ENCODE measurements at places on chromosomes 7 and 10. TPM values are rescaled to one million over a fixed set of nuclear protein-coding genes. Genes with fewer than 3 reads are reported as not detected.

DNA sequence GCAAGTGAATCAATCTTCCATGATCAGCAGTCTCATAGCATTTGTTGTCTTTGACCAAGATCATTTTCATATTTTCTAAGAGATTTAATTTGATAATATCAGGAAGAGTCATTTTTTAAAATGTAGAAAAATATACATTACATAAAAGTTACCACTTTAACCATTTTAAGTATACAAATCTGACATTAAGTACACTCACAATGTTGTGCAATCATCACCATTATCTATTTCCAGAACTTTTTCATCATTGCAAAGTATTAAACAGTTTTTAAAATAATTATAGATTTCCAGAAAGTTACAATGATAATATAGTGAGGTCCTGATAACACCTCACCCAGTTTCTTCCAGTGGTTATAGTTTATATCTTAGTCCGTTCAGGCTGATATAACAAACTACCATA lies 222.5 kb upstream of the RHOBTB1 start:
- H3K27ac ChIP-seq: no peak overlapping the region
- DNase-seq: no peak
- no peak overlapping the region for H3K4me3 ChIP-seq
- no peaks in the 10 kb centered on the region for H3K36me3 ChIP-seq

TMEM209 gene
- total RNA-seq: 55.0 TPM

- peaks cover 2% of the 10 kb centered on the region for H3K27me3 ChIP-seq
- no peak overlapping the region for H3K4me3 ChIP-seq
- H3K36me3 ChIP-seq: no peaks in the 10 kb centered on the region
- DNase-seq: no peak
- H3K27ac ChIP-seq: no peak overlapping the region
- peaks cover 10% of the 10 kb centered on the region for H3K4me1 ChIP-seq
These were observed 321.2 kb downstream of the DNAJB6 start for GRCh38 chr7:157657741-157658740.

NEUROD6 gene
- total RNA-seq: not detected

- no peak for DNase-seq
- H3K36me3 ChIP-seq: no peaks in the 10 kb centered on the region
- no peak overlapping the region for H3K4me3 ChIP-seq
- H3K27me3 ChIP-seq: no peaks in the 10 kb centered on the region
- H3K27ac ChIP-seq: no peak overlapping the region
These were observed 118.5 kb downstream of the GLRX3 start for GRCh38 chr10:130254662-130255061.

GRCh38 chr10:59523851-59524250 lies 161.5 kb upstream of the FAM13C start:
- DNase-seq: no peak
- no peaks in the 10 kb centered on the region for H3K27me3 ChIP-seq
- H3K36me3 ChIP-seq: no peaks in the 10 kb centered on the region
- H3K4me3 ChIP-seq: no peak overlapping the region

OAT gene
- 37.9 TPM for total RNA-seq

- no peak overlapping the region for H3K27ac ChIP-seq
- peak; percentile 16 for DNase-seq
- no peaks in the 10 kb centered on the region for H3K36me3 ChIP-seq
These were observed 72.0 kb upstream of the TES start for GRCh38 chr7:116138202-116138801.

DNA sequence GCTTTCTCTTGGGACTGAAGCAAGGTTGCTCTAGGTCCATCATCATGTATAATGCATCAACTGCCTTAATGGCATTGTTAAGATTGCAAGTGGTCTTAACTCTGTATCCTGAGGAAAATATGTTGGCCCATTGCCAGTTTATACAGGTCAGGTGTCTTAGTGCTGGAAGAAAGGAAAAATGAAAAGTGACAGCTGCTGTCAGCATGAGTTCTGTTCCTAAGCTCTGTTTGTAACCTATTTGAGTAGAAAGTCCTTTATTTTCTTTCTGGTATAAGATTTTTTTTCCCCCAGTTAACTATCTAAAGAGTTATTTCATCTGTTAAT lies 127.2 kb downstream of the SRI start:
- no peaks in the 10 kb centered on the region for H3K4me1 ChIP-seq
- DNase-seq: no peak
- no peak overlapping the region for H3K4me3 ChIP-seq

GRCh38 chr7:134942690-134943466 lies 43.4 kb upstream of the AGBL3 start:
- H3K27ac ChIP-seq: no peak overlapping the region
- peaks cover 6% of the 10 kb centered on the region for H3K4me1 ChIP-seq
- no peak for DNase-seq
- no peak overlapping the region for H3K4me3 ChIP-seq

DNA sequence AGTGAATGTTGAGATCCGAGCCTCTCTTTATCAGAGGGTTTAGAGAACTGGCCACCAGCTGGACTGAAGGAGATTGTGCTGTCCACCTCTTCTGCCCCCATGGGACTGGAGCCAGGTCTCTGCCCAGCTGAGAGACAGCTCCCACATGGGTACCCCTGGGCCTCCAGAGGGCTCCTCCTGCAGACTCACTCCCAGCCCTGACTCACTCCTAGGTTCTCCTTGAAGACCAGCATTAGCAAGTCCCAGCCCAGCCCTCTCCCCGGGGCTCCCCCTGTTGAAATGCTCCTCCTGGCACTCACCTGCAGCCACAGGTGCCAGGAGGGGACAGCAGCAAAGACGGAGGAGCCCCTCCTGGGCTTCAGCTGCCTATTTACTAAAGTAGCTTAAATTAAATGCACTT lies 126.9 kb downstream of the CXCL12 start:
- no peak overlapping the region for H3K4me3 ChIP-seq
- DNase-seq: no peak
- no peaks in the 10 kb centered on the region for H3K27me3 ChIP-seq
- H3K27ac ChIP-seq: no peak overlapping the region

- no peaks in the 10 kb centered on the region for H3K36me3 ChIP-seq
- no peak overlapping the region for H3K4me3 ChIP-seq
- DNase-seq: no peak
- no peak overlapping the region for H3K27ac ChIP-seq
- no peaks in the 10 kb centered on the region for H3K4me1 ChIP-seq
These were observed 135.1 kb downstream of the NPY start for GRCh38 chr7:24419077-24419476.

AKR1C4 gene
- not detected for total RNA-seq

- no peak for DNase-seq
- H3K4me1 ChIP-seq: no peaks in the 10 kb centered on the region
- no peaks in the 10 kb centered on the region for H3K27me3 ChIP-seq
- H3K4me3 ChIP-seq: no peak overlapping the region
- no peak overlapping the region for H3K27ac ChIP-seq
- no peaks in the 10 kb centered on the region for H3K36me3 ChIP-seq
These were observed 60.9 kb downstream of the CSGALNACT2 start for GRCh38 chr10:43199088-43199683.

DNA sequence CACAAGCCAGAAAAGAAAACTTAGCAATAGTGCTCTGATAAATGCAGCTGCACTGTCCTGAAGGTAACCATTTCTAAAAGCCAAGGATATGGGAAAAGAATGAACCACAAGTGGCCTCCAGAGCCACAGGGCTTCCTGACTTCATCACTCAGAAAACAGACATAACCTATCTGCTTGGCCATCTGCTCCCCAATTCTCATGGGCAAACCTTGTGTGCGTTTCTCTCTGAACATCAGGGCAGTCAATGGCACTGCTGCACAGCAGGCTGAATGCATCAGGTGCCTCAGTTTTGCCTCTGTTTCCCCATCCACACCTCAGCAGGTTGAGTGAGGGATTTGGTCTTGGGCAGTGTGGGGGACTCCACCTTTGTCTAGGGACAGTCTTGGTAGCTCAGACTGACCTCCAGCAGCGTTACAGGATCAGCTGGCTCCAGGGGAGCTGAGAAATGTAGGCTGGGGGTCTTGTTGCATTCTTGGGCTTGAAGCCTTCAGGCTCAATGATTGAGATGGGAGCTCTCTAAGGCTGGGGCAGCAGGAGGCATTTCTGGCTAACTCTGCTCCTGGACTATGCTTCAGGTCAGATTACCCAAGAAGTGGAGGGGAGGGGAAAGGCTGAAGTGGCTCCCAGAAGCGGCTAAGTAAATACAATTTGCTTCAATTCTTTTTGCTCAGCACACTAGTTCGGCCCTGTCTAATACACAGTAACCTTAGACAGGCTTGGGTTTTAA lies 23.6 kb upstream of the PDLIM1 start:
- no peak overlapping the region for H3K27ac ChIP-seq
- H3K4me3 ChIP-seq: no peak overlapping the region
- H3K27me3 ChIP-seq: peaks cover 5% of the 10 kb centered on the region
- no peaks in the 10 kb centered on the region for H3K36me3 ChIP-seq
- H3K4me1 ChIP-seq: peaks cover 11% of the 10 kb centered on the region

- H3K36me3 ChIP-seq: peaks cover 40% of the 10 kb centered on the region
- H3K27ac ChIP-seq: no peak overlapping the region
- H3K4me1 ChIP-seq: peaks cover 66% of the 10 kb centered on the region
- no peaks in the 10 kb centered on the region for H3K27me3 ChIP-seq
- H3K4me3 ChIP-seq: no peak overlapping the region
These were observed 31.5 kb upstream of the SH2D4B start for GRCh38 chr10:80506189-80506575.

GRCh38 chr7:333393-333764 lies 43.4 kb downstream of the FOXL3 start:
- H3K4me1 ChIP-seq: no peaks in the 10 kb centered on the region
- DNase-seq: no peak
- no peak overlapping the region for H3K4me3 ChIP-seq
- H3K27me3 ChIP-seq: peaks cover 1% of the 10 kb centered on the region
- H3K36me3 ChIP-seq: no peaks in the 10 kb centered on the region

GRCh38 chr7:140696024-140696679 lies 356 bp upstream of the NDUFB2 start:
- peak overlapping the region; percentile 96 for H3K27ac ChIP-seq
- peaks cover 30% of the 10 kb centered on the region for H3K4me1 ChIP-seq
- H3K4me3 ChIP-seq: peak overlapping the region; percentile 90
- DNase-seq: no peak
- H3K27me3 ChIP-seq: no peaks in the 10 kb centered on the region

TWIST1 gene
- total RNA-seq: 5.6 TPM

NKX6-2 gene
- total RNA-seq: not detected

GARIN1A gene
- 0.73 TPM for total RNA-seq

DNA sequence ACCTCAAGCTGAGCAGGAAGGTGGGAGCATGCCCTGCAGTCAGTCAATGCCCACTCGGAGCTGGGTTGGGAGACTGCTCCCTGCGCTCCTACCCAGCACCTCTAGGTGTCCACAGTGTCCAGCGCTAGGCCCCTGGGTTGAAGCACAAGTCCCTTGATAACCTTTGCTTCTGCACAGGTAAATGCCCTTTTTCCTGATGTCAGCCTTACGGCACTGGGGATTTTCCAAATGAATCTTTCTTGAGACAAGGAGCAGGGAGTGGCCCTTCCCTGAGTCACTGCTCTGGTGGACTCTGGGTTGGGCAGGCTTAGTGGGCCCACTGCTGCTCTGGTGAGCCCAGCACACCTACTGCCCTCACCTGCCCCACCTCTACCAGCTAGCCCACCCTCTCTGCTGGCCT lies 61.9 kb upstream of the OPN4 start:
- H3K4me1 ChIP-seq: no peaks in the 10 kb centered on the region
- no peak overlapping the region for H3K4me3 ChIP-seq
- no peak for DNase-seq

EPHB6 gene
- 5.6 TPM for total RNA-seq

DNA sequence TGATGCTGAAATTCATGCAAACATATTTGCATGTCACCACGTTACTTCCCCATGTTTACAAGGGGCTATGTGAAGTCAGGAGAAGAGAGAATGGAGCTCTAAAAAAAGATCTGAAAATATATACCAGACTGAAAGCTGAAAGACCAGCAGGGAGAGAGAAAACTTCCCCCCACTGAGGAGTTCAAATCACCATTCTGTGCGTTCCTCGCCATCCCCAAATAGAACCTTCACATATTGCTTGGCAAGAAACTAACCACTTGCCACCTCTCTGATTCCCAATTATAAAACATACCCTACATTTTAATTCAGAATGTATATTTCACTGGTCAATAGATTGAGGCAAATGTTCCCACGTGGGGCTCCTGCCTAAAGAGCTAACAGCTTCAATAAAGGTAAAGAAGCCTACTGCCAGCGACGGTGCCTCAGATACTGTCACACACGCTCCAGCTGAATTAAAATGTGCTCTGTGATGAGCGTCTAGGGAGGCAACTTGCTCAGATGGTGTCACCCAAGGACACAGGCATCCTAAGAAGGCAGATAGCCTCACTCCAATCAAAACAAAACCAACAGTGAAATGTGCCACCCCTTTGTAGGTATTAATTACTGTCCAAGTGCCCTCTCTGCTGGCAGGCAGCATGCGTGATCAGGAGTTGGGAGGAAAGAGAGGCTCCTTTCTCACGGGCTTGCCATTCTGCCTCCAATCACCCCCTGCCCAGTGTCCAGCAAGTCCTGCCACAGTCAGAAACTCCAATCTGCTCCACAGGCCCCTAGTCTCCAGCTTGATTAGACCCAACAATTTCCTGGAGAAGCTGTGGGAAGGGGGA lies 298.2 kb downstream of the GRID1 start:
- no peak overlapping the region for H3K27ac ChIP-seq
- H3K4me1 ChIP-seq: no peaks in the 10 kb centered on the region
- no peaks in the 10 kb centered on the region for H3K36me3 ChIP-seq
- H3K27me3 ChIP-seq: no peaks in the 10 kb centered on the region
- DNase-seq: no peak

Measured in activated T-helper 1 cell treated with anti-CD3 and anti-CD28 coated beads, Interleukin-12 subunit alpha, Interleukin-12 subunit beta, Interleukin-2, Interleukin-4 antibody, amounts not matched to agents 30 ng/mL and 10 ng/mL and 1 ng/mL, durations not matched to agents 14 hours and 24 hours and 36 hours (primary cell).